ENCODE measurements at places on chromosomes 4 and X. TPM values are rescaled to one million over a fixed set of nuclear protein-coding genes. Genes with fewer than 3 reads are reported as not detected.

Gene RTL3
- total RNA-seq, result not detected

Gene SPINK2
- 9.8 TPM for total RNA-seq

Gene CT47B1
- total RNA-seq, result not detected

Gene NALF2
- total RNA-seq, result not detected

DNA sequence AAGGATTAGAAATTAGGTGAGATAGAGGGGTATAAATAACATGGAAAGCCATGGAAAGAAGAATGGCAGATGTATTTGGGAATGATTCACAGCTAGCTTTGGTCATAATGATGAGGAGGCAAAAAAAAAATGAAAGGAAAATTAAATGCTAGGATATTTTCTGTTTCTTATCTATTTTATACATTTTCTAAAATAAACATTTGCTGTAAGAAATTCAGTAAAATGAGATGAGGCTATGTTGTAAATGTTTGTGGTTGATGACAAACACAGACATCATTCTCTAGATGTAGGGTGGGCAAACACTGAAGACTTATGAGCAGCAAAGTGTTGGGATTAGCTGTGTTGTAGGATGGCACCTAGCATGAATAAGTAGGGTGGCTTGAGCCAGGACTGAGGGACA lies 407.1 kb downstream of the IL15 start:
- H3K36me3 ChIP-seq, result peaks cover 2% of the 10 kb centered on the region
- no peak overlapping the region for H3K4me3 ChIP-seq
- no peak overlapping the region for H3K27ac ChIP-seq

- H3K27ac ChIP-seq, result no peak overlapping the region
- no peak overlapping the region for H3K4me3 ChIP-seq
- peaks cover 1% of the 10 kb centered on the region for H3K36me3 ChIP-seq
- no peaks in the 10 kb centered on the region for H3K27me3 ChIP-seq
- H3K4me1 ChIP-seq, result no peaks in the 10 kb centered on the region
Measured at GRCh38 chrX:39643550-39643949, 454.2 kb downstream of the BCOR start.

DNA sequence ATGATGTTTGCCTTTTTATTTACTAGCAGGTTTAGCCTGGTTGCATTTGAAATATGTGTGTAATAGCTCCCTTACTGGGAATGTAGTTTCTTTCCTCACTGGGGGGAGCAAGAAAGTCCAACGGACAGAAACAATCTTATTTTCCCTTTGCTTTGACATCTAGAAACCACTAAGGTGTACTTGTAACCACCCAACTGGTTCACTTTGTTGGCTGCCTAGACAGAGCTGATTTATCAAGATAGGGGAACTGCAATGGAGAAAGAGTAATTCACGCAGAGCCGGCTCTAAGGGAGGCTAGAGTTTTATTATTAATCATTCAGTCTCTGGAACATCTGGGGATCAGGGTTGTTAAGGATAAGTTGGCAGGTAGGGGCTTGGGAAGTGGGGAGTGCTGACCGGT lies 30.3 kb downstream of the XG start:
- no peak overlapping the region for H3K27ac ChIP-seq
- peaks cover 6% of the 10 kb centered on the region for H3K4me1 ChIP-seq
- no peak for DNase-seq
- H3K27me3 ChIP-seq, result peaks cover 12% of the 10 kb centered on the region

GRCh38 chrX:71637848-71638247 lies 19.5 kb upstream of the CXCR3 start:
- no peak overlapping the region for H3K4me3 ChIP-seq
- no peaks in the 10 kb centered on the region for H3K27me3 ChIP-seq
- no peak overlapping the region for H3K27ac ChIP-seq
- H3K36me3 ChIP-seq, result peaks cover 3% of the 10 kb centered on the region
- peaks cover 17% of the 10 kb centered on the region for H3K4me1 ChIP-seq

DNA sequence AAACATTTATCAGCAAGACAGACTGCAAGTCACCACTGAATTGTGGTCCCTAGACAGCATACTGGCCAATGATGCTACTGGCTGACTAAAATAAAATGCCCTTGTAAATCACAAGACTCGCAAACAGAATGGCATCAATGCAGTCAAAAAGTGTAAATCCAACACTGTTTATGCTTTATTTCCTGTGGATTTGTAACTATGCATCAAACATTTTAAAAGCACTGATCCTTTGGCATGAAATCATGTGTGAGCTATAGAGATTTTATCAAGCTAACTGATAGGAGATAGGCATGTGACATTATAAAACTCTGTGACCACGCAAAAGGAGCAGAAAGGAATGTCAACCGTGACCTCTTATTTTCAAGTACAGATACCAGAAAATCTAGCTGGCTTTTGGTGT lies 20.8 kb downstream of the MBNL3 start:
- no peaks in the 10 kb centered on the region for H3K27me3 ChIP-seq
- no peaks in the 10 kb centered on the region for H3K36me3 ChIP-seq
- H3K4me3 ChIP-seq, result no peak overlapping the region
- no peak overlapping the region for H3K27ac ChIP-seq
- no peak for DNase-seq

DNA sequence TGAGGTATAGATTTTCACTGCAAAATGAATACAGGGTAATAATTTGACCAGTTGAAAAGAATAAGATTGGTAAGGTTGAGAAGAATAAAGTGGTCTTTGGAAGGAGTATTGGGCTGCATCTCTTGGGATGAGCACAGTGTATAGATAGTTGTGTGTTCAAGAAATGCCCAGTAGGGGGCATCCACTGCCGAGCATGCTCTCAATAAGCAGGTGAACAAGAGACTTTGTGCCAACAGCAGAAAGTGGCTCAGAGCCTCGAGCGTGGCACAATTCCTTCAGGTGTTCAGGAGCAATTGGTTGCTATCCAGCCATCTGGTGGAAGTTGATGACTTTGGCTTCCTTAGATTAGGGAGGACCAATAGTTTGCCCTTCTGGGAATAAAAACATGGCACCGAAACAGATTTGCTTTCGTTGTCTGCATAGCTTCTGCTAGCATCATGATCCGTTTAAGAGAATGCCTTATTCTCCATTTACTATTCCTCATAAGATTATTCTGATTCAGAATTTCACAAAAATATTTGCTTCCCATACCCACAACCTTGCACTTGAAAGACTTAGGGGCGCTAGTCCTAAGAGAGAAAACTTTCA lies 258.1 kb upstream of the NEIL3 start:
- no peak for DNase-seq
- H3K4me3 ChIP-seq, result no peak overlapping the region
- no peaks in the 10 kb centered on the region for H3K36me3 ChIP-seq

GRCh38 chr4:1219566-1219950 lies 29.4 kb downstream of the CTBP1 start:
- H3K4me3 ChIP-seq, result no peak overlapping the region
- peaks cover 50% of the 10 kb centered on the region for H3K36me3 ChIP-seq
- H3K27me3 ChIP-seq, result no peaks in the 10 kb centered on the region
- H3K27ac ChIP-seq, result peak overlapping the region; percentile 34
- H3K4me1 ChIP-seq, result peaks cover 26% of the 10 kb centered on the region

GRCh38 chr4:19381068-19381467 lies 870.6 kb upstream of the SLIT2 start:
- no peak overlapping the region for H3K27ac ChIP-seq
- no peak overlapping the region for H3K4me3 ChIP-seq
- no peaks in the 10 kb centered on the region for H3K27me3 ChIP-seq

GRCh38 chr4:113561758-113562157 lies 199.8 kb downstream of the CAMK2D start:
- H3K27me3 ChIP-seq, result no peaks in the 10 kb centered on the region
- H3K27ac ChIP-seq, result no peak overlapping the region
- H3K4me1 ChIP-seq, result peaks cover 36% of the 10 kb centered on the region
- DNase-seq, result no peak
- H3K4me3 ChIP-seq, result no peak overlapping the region

Data from activated naive CD8-positive, alpha-beta T cell treated with anti-CD3 and anti-CD28 coated beads, Interleukin-2, amount 10 ng/mL, durations not matched to agents 7 days and 5 days (primary cell).